ENCODE measurements at places on chromosomes 11 and 22.

DNA sequence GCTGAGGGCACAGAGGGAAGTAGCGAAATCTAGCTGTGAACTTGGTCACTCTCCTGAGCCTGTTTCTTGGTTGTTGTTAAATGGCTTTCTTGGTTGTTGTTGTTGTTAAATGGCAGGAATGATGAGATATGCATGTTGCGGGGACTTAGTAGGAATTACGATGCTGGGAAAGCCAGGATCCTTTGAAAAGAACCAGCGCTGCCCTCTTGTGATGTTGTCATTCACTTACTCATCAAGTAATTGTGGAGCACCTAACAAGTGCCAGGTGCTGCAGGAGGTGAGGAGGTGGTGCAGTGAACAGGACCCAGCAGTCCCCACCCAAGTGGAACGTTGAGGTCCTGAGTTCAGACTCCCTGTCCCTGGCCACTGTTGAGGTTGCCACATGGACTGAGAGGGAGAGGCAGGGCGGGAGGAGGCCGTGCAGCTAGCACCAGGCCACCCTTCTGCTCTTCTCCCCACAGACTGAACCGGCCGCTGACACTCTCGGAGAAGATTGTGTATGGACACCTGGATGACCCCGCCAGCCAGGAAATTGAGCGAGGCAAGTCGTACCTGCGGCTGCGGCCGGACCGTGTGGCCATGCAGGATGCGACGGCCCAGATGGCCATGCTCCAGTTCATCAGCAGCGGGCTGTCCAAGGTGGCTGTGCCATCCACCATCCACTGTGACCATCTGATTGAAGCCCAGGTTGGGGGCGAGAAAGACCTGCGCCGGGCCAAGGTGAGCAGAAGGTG, 36.8 kb downstream of the POLR3H start:
- DNase-seq: no peak

DNA sequence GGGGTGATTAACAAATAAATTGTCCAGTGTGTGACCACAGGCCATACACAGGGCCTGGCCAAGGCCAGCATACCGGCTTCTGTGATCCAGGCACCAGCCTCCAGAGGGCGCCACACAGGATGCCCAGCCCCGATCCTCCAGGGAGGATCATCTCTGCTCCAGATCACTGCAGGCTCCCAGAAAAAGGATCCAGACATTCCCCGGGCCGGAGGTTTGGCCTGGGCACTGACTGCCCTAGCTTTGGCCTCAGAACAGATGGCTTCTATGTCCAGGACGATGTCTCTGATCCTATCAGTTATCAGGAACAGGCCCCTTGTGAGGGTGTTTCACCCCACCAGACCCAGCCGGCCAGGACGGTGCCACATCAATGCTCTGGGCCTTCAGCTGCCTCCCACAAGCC, 74.5 kb upstream of the LMO1 start:
- DNase-seq: peak; percentile 44

DNA sequence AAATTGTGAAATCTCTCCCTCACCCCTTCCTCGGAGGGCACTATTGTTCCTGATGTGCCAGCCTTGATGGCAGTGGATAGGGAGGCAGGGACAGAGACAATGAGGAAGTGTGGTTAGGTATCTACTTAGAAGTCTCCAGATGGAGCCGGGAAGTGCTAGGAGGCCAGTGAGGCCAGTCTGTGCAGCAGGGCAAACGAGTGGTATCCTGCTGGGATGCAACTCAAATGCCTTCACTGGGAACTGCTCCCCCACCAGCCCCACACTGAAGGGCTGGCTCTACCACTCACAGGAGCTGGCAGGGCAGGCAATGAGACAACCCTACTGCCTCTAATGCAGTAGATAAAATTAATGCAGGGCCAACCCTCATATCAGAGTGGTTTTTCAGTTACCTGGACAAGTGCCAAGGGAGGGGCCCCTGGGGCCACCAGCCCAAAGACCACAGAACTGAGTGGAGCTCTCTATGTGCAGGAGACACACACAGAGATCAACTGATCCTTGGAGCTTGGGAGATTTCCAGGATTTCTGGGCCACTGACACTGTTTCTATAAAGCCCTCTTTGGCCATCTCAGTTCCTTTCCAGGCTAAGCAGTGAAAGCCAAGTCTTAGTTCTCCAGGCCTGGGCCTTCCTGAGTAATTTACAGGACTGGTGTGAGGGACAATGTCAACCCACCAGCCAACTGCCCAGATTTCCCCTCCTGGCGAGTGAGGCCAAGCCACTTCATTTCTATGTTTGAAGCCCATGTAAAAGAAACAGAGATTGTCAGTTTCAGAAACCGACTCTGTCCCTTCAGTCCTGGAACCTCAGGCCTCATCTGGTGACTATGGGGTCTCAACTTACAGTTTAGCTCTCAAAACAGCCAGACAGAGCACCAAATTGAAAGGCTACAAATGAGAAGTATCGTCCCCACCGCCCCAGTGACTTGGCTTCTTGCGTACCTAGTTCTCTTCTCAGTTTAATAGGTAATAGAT, 4.1 kb downstream of the MIF start:
- DNase-seq: no peak

DNA sequence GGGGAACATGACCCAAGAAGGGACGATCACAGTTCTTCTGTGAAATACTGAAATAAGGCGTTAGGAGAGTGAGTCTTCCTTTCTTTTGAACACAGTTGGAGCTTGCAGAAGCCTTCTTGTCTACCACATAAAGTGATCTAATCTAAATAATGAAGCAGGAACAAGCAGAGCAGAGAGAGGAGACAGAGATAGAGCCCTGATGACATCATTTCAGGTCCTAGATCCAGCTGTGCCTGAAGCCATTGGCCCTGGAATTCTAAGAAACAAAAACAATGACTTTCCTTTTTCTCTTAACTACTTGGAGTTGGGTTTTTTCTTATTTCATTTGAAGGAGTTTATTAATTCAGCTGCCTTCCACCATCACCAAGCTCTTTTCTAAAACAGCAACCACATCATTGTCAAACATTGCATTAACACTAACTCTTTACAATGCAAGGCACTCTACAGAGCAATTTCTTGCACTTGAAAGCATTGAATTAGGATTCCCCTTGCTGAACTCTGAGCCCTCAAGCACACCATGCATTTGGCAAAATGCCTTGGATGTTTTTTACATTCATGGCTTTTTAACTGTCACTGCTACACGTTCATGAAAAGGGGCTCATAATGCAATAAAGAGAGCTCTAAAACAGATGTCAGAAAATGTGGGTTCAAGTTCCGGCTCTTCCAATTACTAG, 117.2 kb upstream of the TIMP3 start:
- DNase-seq: no peak
